ENCODE measurements at places on chromosomes 2 and 18.

DNA sequence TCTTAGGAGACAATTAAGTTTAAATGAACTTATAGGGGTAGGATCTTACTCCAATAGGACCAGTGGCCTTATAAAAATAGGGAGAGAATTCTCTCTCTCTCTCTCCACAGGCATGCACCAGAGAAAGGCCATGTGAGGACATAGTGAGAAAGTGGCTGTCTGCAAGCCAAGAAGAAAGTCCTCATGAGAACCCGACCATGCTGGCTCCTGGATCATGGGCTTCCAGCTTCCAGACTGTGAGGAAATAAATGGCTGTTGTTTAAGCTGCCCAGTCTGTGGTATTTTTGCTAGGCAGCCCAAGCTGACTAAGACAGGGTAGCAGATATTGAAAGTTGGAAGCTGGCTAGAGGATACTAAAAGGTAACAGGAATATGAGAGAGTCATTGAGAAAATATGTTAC lies 454.0 kb downstream of the NBAS start:
- DNase-seq = no peak

GRCh38 chr18:24600076-24600654 lies 139.7 kb downstream of the HRH4 start:
- DNase-seq = peak; percentile 47

- DNase-seq = no peak
Observed at GRCh38 chr2:8623958-8624591, 57.8 kb upstream of the ID2 start.

DNA sequence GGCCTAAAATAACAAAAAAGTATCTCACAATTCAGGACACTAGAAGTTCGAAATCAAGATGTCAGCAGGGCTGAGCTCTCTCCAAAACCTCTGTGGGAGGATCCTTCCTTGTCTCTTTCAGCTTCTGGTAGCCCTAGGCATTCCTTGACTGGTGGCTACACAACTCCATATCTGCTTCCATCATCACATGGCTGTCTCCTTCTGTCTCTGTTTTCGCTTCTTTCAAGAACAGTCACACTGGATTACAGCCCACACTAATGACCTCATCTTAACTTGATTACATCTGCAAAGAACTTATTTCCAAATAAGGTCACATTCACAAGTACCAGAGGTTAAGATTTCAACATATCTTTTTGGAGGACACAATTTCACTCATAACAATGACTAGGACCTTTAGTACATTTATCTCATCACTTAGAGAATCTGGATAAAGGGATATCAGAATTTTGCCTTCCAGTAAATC lies 275.2 kb downstream of the IRS1 start:
- DNase-seq = no peak

DNA sequence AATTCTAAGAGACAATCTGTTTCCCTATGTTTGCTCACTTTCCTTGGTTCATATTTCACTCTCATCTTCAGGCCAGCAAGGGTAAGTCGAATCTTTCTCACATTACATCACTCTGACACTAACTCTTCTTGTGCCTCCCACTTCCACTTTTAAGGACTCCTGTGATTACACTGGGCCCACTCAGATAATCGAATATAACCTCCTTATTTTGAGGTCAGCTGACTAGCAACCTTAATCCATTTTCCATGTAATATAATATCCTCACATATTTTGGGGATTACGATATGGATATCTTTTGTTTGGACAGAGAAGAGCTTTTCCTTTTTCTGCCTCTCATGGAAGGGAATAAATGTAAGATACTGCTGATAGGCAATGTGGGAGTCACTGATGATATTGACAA lies 2015.7 kb upstream of the LRRTM1 start:
- DNase-seq = no peak

DNA sequence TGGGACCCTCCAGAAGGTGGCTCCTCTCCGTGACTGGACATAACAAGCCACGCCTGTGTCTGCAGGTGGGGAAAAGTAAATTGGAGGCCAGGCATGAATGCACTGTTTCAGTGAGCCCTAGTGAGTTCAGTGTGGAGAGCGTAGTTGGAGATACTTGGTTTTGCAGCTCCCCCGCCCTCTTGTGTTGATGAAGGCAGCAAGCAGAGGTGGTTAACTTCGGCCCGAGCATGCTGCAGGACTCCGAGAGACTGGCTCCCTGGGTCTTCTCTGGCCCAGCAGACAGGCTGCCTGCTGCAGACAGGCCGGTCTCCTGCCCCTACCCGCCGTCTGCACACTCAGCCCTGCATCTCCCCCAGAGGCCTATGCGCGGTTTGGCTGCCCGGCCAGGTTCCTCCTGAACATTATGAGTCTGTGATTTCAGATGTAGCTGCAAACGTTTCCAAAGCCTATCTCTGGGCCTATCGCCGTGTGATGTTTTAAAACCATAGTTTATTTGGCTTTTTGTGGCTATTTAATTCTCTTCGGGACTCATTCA lies 102.4 kb downstream of the LDLRAD4 start:
- DNase-seq = no peak

GRCh38 chr2:136894007-136894634 lies 128.8 kb downstream of the THSD7B start:
- DNase-seq = no peak

DNA sequence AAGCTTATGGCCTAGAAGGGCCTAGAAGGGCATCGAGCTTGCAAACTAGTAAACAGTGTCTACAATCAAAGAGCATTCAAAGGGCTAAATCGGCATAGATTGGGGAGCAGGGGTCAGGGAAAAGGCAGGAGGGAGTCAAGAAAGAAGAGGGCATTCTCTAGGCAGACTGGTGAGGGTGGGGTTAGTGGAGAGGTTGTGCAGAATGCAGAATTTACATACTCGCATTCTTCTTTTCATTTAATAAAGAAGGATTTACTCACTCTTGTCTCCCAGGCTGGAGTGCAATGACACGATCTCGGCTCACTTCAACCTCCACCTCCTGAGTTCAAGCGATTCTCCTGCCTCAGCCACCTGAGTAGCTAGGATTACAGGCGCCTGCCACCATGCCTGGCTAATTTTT lies 110.7 kb downstream of the TRIM43 start:
- no peak for DNase-seq

- DNase-seq = no peak
Observed at GRCh38 chr2:36562240-36562639, 35.7 kb downstream of the FEZ2 start.

GRCh38 chr18:64929036-64929435 lies 780.1 kb upstream of the LINC00305 start:
- DNase-seq = no peak

DNA sequence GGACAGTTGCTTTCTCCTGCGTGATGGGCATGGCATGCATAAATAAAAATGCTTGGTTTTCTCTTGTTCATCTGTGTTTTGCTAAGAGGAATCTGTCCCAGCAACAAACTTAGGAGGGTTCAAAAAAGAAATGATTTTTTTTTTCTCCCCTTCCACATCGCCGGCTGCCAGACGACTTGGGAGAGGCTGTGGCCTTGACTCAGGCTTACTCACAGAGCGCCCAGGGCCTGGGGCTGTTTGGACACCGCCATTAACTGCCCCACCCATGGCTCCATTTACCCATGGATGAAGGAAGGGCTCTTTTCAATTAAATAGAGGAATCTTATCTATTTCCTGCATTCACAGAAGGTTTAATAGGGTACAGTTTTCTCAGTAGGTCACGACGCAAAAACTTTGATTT lies 22.3 kb upstream of the SERPINB5 start:
- no peak for DNase-seq

- no peak for DNase-seq
Observed at GRCh38 chr2:119760956-119761275, 1.2 kb downstream of the PTPN4 start.

- no peak for DNase-seq
Observed at GRCh38 chr2:105334211-105334610, 3.1 kb upstream of the C2orf49 start.

DNA sequence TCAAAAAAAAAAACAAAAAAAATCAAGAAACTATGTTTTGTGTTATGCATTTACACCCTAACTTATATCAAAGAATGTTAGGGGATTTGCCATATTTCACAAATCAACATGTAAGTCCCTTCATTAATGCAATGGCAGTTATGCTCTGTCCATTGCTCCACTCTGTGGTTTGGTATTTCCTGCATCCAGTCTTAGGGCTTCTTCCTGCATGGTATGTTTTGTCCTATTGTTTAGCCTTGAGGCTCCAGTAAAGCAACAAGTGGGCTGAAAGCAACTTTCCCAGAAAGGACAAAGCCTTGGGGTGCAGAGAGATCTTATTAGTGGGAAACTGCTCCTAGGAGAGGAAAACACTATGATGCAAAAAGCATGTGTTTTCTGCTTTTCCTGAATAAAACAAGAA lies 474.1 kb downstream of the IRS1 start:
- DNase-seq = no peak

DNA sequence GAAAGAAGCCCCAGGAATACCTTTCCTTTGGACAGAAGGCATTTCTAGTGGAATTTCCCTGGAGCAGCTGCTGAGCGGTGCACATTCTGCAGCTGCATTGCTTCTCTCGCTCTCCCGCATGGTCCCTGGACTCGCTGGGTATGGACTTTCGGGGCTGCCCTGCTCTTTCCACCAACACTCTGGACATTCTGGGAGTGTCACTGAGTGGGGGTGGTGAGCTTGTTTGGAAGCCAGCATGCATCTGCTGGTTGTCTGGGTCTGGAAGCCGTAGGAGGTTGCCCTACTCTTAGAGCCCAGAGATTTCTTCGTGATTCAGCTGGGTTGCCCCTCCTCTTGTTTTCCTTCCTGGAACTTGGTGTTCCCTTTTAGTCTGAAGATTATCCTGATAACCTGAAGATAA lies 52.6 kb downstream of the TWIST2 start:
- no peak for DNase-seq

DNA sequence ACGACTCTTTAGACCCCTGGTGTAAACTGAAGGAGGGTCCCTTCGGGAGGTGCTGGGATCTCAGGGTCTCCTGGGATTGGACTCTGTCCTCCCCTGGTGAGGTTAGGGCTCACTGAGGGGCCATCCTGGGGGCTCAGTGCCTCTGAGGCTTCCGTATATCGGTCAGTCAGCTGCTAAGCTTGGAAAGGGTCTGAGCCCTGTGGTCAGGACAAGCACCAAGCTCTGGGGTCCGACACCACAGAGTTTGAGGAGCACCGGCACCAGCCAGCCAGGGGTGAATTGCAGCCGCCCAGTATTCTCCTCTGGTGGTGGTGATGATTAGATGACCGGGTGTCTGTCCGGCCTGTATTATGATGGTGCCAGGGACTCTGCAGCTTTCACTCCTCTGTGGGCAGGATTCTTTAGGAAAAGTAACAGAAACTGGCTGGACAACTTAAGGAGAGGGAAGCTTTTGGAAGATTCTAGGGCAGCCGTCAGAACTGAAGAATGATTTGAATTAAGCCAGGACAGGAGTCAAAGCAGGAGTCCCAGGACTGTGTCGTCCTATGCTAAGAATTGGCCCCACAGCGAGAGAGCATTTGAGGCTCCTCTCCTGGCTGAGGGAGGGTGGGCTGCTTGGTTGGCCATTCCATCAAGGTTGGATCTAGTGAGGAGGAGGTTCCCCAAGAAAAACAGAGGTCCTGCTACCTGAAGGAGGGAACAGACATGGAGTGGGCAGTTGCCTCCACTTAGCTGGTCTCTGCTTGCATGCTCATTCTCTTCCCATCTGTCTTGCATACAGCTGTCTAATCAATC lies 158.6 kb upstream of the HS6ST1 start:
- DNase-seq = no peak

DNA sequence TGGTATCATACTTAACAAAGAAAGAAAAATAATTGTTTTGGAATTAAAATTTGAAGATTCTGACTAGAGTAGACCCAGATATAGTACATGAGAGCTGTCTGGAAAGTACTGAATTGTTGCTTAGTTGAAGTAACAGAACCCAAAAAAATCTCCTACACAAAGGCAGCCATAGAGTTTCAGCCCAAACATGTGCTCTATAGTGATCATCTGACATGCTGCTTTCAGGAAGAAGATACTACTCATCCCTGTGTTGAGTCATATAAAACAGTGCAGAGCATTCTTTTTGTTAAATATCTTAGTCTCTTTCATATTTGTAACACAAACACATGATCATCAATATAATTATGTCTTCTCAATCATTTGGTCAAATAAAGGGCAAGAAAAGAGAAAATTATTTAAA lies 84.8 kb upstream of the PTPRM start:
- peak; percentile 28 for DNase-seq

DNA sequence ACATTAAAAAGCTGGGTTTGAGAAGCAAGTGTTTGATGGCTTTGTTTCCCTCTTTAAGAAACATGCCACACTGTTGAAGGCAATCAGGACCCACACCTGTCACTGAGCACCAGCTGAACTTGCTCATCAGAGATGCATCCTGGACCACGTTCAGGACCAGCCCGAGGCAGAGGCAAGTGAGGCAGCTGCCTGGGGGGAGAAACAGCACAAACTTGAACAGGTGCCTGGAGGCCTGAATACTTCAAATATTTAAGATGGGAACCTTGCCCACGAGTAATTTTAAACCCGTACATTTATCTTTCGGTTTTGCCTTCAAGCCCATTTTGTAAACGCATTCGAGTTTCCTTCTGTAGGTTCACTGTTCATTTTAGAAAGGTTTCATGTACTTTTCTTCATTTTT lies 421.3 kb downstream of the NYAP2 start:
- DNase-seq = no peak

DNA sequence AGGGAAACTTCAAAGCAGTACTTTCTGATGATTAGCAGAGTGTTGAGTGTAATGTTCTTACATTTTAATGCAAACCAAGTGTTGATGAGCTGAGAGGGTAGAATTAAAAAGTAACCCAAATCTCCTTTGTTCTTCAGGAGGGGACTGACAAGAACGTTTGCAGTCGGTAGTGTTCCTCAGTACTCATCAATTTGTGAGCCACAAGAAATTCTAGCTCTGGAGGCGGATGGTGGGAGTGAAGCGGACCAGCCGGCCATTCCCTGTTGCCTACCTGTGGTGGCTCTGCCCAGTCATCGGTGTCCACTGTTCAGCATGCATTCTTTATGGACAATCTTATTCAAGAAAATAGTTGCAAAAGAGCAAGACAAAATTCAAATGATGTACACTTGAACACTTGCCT lies 438.6 kb upstream of the POU3F3 start:
- DNase-seq = no peak

- no peak for DNase-seq
Observed at GRCh38 chr18:13185675-13186198, 32.8 kb upstream of the LDLRAD4 start.

DNA sequence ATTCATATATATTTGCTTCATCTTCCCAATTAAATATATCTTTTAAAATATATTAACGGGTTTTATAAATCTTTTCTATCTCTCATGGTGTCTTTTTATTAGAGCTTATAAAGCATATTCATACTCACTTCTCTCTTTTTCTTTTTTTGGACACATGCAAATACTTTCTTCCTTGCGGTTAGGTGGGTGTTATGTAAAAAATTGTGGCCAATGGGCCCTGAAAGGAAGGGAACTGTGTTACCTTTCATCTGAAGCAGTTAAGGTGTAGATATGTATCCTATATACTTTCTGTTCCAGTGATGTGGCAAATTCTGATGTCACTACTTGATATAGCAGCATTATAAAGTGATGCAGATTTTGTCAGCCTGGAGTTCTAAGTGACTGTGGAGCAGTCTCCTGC lies 714.5 kb downstream of the PLCL1 start:
- no peak for DNase-seq

- DNase-seq = no peak
Observed at GRCh38 chr2:59866436-59866835, 687.0 kb downstream of the BCL11A start.

GRCh38 chr2:111940333-111941196 lies 42.2 kb downstream of the MERTK start:
- no peak for DNase-seq

- DNase-seq = no peak
Observed at GRCh38 chr2:10919771-10920621, 8.3 kb downstream of the KCNF1 start.

- peak; percentile 10 for DNase-seq
Observed at GRCh38 chr2:179440642-179441251, 176.1 kb upstream of the SESTD1 start.

- DNase-seq = no peak
Observed at GRCh38 chr2:196076778-196077568, 8.3 kb upstream of the DNAH7 start.
